Fibroblast of lung (primary cell): ENCODE measurements at places on chromosomes 11 and 22. TPM values are rescaled to one million over a fixed set of nuclear protein-coding genes. Genes with fewer than 3 reads are reported as not detected.

Gene NKAPD1
- total RNA-seq: 25.8 and 26.2 TPM in 2 replicates

Gene MTA2
- 117 and 124 TPM in 2 replicates for total RNA-seq

Gene ACTN3
- under 0.01 TPM in 1 of 2 replicates, not detected in the other for total RNA-seq

Gene CABP4
- total RNA-seq: not detected in 2 replicates

Gene C11orf16
- not detected in 2 replicates for total RNA-seq

Gene MYO18B
- under 0.01 and 0.17 TPM in 2 replicates for total RNA-seq

Gene SYCE3
- total RNA-seq: 0.33 TPM in 1 of 2 replicates, not detected in the other

Gene VPREB1
- total RNA-seq: not detected in 2 replicates

Gene GDPD4
- not detected in 2 replicates for total RNA-seq

Gene SLC35E4
- 5.4 and 10.1 TPM in 2 replicates for total RNA-seq

Gene OR5M11
- total RNA-seq: not detected in 2 replicates
